Activated CD4-positive, alpha-beta T cell treated with anti-CD3 and anti-CD28 coated beads, Interleukin-2, amount 50 U/mL, for 48 hours (primary cell): ENCODE measurements at places on chromosomes 1 and 21.

DNA sequence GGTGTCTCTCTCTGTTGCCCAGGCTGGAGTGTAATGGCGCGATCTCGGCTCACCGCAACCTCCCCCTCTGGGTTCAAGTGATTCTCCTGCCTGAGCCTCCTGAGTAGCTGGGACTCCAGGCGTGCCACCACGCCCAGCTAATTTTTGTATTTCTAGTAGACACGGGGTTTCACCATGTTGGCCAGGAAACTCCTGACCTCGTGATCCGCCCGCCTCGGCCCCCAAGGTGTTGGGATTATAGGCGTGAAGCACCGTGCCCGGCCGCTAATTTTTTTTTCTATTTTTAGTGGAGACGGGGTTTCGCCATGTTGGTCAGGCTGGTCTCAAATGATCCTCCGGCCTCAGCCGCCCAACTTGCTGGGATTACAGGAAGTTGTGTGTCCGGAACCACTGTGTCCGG lies 597 bp downstream of the HORMAD1 start:
- DNase-seq = no peak

DNA sequence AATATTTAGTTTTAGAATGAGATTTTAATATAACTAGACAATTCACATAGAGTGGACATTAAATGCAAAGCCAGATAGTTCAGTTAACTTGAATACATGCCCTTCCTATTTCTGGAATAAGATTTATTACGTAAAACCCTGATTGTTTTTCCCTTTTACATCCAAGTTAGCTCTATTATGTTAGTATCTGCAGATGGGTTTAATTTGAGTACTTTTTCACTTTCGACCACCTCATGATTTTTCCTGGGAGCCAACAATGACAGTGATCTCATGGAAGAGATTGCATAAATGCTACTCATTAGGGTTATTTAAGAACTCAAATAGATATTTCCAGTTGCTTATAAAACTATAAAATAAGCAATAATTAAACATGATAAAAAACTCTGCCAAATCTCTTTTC lies 199.4 kb upstream of the PTGFR start:
- DNase-seq = no peak

DNA sequence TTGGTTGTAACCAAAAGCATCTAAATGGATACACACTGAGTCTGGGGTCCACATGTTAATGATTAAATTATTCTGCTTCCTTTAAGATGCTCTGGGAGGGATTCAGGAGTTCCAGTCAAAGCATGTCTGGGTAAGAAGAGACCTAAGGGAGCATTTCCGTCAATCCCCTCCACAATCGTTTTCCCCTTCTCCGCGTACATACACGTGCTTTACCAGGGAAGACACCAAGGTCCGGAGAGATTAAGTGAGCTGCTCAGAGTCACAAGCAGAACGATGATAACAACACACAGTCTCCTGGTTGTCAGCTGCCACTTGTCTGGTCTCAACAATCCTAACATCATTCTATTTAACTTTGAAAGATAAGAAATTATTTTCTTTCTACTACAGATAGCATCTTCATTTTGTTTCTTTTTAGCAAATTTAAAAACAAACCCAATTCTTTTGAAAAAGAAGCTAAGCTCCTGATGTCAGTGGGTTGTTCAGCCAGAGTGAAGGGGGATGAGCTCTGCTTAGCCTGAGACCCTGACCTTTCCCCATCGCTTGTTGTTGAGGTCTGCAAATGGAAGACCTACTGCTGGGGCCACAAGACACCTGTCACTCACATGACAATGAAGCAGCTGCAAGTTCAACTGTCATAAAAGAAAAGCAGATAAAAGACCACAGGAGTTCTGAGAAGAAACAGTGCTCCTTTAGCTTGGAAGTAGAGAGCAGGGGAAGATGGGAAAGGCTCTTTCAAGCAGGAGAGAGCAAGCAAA lies 4.5 kb downstream of the PAFAH2 start:
- no peak for DNase-seq

DNA sequence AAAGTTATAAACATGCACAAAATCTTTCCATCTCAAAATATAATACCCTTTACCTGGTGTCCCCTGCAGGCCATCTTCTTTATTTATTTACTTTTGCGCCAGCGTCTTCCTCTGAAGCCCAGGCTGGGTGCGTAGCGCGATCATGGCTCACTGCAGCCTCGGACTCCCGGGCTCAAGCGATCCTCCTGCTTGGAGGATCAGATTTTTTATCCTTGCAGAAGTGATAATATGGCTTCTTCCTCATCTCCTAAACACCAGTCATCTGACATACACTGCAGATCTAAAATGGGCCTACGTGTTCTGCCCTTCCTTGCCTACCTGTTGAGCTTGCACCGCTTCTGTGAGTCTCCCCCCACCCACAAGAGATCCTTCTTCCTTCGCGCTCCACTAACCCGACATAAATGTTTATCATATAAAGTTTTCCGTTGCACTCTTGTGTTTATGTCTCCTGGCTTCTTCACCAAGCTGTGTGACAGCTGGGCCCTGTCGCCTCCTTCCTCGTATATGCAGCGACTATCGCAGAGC lies 506 bp upstream of the SRP9 start:
- no peak for DNase-seq

DNA sequence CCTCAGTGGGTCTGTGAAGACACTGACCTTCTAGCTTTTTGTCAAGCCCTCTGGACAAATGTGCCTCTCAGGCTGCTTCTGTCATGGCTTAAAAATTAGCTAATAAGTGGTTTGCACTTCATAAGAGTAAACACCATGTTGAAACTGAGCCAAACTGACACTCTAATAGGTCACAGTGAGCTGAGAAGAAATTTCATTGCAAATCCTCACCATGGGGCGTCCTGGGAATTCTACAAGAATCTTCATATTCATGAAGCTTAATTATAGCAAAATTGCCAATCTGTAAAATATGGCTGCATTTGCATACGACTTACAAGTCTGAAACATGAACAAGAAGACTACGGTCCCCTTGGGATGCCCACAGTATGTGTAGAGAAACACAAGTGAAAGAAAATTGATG lies 188.6 kb downstream of the DSCAM start:
- no peak for DNase-seq

DNA sequence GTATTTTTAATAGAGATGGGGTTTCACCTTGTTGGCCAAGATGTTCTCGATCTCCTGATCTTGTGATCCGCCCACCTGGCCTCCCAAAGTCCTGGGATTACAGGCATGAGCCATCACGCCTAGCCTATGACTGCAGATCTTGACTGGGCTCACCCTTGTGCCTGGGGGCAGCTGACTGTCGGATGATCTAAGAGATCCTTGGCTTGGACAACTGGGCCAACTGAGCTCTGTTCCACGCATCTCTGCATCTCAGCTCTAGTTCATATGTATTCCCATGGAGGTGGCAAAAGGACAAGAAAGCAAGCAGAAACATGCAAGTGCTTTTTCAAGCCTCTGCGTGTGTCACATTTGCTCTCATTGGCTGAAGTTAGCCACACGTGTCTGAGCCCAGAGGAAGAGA lies 75.8 kb upstream of the SELENON start:
- DNase-seq = no peak

DNA sequence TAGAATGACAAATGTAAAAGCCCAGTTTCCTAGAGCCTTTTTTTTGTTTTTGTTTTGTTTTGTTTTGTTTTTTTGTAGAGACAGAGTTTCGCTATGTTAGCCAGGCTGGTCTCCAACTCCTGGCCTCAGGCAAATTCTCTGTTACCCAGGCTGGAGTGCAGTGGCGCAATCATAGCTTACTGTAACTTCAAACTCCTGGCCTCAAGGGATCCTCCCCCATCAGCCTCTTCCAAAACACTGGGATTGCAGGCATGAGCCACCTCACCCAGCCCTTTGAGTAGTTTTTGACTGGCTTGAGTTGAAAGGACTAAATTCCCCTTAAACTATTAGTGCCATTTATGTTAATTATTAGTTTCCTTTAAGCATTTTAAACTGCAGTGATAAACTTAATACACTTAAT lies 28.8 kb upstream of the ZBTB18 start:
- DNase-seq = no peak

DNA sequence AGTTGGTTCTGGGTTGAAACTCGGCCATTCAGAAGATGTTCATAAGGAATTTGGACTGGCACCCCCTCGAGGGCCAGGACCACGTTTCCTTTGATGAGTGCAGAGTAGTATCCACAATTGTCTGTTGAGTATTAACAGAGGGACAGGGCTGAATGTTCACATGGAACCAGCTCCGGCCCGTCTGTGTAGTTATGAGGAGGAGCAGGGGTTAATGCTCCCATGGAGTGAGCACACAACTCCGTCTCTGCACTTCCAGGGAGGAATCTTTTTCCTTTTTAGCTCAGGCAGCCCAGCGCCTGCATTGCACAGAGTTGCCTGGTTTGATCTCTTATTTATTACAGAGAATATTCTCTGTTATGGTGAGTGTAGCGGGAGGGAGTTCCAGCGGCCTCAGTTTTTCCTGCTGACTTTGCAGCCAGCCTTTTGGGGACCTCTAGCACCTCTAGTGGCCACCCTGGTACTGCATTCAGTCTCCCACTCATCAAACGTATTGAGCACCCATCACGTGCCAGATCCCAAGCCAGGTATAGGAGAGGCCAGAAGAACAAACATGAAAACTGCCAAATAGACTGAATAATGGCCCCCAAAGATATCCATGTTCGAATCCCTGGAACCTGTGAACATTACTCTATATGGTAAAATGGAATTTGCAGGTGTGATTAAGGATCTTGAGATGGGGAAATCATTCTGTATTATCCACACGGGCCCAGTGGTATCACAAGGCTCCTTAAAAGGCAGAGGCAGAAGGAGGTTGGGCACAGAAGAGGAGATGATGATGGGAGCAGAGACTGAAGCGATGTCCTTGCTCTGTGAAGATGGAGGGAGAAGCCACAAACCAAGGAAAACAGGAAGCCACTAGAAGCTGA lies 167.7 kb upstream of the CSF3R start:
- DNase-seq = peak; percentile 81

DNA sequence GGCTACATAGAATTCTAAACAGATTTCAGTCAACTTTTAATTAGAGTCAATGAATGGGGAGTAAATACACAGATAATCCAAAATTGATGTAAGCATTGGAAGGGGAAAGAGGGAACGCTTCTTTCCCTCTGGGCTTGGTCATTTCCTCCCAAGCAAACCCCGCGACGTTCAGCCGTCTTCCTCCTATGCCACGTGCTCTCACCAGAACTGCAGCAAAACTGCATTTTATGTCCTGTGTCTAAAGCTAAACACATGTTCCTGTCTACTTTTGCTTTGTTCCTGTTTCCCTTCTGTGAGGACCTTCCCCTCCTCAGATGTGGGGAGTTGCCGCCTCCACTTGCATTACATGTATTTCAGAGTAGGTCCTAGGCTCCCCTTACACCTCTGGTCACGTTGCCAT lies 27.2 kb downstream of the UTP25 start:
- no peak for DNase-seq

GRCh38 chr1:197884173-197884572 lies 18.3 kb upstream of the C1orf53 start:
- DNase-seq = no peak

DNA sequence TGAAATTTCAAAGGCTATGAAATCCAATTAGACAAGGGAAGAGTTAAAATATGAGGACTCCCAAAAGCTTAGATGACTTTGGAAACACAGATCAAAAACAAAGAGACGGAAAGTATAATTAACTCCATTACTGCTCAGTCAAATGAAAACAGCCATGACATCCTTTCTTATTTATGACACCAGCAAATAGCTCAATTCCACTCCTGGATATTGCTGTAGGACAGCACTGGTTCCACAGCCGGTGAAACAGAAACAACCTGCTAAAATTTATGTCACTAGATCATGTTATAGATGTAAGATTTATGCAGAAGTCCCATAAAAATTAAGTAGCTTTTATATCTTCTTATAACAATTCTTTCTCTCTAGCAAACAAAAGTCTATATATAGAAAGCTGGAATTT lies 65.6 kb upstream of the RRP15 start:
- no peak for DNase-seq

GRCh38 chr1:206672011-206672688 lies 12.6 kb upstream of the MAPKAPK2 start:
- DNase-seq = no peak

GRCh38 chr1:51829058-51829457 lies 49.5 kb downstream of the NRDC start:
- no peak for DNase-seq

GRCh38 chr1:90723590-90724108 lies 6.5 kb upstream of the BARHL2 start:
- DNase-seq = no peak

DNA sequence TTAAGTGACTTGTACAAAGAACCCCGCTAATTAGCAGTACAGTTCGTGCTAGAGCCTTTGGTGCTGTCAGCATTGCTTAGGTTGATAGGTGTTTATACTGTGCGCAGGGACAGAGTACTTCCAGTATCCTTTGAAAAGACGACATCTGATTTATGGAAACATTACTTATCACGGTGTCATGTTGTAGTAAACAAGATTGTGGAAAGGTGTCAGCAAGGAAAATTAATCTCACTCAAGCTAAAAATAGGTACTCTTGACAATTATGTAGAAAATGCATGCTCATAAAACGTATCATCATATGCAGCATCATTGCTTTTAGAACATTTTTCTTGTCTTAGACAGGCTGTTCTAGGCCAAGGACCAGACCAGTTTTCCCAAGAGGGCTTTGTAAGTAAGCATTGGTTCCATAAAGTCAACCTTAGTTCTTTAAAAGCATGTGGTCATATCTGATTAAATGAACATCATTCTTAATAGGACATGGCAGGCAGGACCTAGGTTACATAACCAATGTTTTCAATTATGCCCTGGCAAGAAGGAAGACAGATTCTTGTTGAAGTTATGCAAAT lies 33.0 kb downstream of the SH3BGR start:
- DNase-seq = no peak

- no peak for DNase-seq
Measured at GRCh38 chr1:188476606-188477005, 1647.9 kb downstream of the PLA2G4A start.

GRCh38 chr1:9004700-9005394 lies 21.4 kb downstream of the SLC2A7 start:
- peak; percentile 92 for DNase-seq

- DNase-seq = no peak
Measured at GRCh38 chr1:119794230-119794875, 16.9 kb downstream of the REG4 start.

DNA sequence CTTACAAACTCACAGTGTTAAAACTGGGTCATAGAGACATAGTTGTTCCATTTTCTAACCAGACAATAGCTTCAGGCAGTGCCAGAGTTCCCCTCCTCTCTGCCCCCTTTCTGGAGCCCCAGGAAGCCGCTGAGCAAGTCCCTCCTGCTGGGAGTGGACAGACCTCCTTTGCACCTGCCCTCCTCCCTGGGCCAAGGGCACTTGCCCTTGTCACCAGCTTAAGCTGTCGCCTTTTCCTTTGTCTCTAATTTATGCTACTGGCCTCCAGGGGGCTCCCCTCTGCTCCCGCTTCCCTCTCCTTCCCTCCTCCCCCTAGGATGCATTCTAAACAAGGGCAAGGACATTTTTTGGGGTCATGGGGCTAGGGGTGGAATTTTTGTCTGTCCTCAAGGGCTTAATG lies 182.4 kb downstream of the MIS18A start:
- peak; percentile 21 for DNase-seq

GRCh38 chr1:221548942-221549341 lies 192.9 kb downstream of the DUSP10 start:
- no peak for DNase-seq

GRCh38 chr1:47951545-47952235 lies 45.5 kb downstream of the TRABD2B start:
- DNase-seq = no peak
